ENCODE measurements at places on chromosomes 7 and 10.

DNA sequence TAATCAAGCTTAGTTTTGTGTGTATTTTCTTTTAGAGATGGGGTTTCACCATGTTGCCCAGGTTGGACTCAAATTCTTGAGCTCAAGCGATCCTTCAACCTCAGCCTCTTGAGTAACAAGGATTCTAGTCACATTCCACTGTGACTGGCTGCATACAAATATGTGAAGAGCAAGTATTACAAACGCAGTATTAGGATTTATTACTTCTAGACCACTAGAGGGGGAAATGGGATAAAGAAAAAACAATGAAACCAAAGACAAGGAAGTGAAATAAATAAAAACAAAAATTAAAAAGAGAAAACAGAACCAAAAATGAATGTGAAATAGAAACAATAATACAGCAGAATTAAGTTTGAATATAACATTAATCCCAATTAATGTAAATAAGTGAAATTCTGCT lies 308.7 kb downstream of the ANKRD30A start:
- no peak for DNase-seq

DNA sequence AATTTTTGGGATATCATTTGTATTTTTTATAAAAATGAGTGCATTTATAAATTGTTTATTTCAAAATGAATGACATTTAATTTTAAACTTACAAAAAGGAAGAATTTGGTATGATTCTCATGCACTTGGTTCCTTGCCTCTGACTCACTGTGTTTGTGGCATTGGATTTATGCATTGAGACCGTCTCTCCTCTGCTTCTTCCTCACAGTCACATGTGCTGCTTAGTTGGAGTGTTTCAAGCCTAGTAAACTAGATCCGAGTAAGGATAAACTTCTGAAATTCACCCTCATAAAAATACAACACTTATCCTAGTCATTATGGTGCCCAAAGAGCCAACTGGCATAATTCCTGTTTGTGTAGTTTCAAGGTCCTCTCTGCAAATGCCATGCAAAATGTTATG lies 19.1 kb upstream of the FZD8 start:
- no peak for DNase-seq

DNA sequence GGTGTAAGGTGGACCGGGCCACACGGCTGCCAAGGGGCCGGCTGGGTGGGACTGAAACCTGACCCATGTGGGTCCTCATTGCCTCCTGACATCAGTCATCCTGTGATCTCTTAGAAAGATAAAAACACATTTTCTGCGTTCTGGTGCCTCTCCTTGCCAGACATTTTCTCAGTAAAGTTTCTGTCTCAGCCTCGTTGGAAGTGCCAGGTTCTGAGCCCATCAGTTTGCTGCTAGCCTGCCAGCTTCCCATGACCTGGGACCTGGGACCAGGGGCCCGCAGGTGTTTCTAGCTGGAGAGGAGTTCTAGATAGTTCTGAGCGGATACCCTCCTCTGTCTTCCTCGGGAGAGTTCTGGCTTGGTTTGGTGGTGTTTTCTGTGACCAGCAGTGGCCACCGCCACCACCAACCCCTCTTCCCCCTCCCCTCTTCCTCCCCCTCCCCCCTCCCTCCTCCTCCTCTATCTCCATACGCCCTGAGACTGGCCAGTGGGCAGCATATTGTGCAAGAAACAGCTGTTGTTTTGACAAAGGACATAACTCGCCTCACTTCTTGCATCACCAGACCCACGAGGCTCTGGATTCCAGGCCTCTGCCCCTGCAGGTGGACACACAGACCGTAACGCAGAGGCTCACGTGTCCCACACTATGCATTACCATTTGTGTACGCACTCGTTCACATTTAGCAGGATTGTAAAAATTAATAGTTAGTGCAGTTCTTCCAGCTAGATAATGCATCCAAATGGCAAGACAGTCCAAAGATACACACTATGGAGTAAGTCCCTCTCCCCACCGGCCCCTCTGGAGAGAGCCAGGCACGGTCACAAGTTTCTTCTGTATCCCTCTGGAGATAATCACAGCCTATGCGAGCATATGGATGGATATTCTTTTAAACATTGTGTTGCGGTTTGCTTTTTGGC lies 94.6 kb downstream of the CUX1 start:
- no peak for DNase-seq

DNA sequence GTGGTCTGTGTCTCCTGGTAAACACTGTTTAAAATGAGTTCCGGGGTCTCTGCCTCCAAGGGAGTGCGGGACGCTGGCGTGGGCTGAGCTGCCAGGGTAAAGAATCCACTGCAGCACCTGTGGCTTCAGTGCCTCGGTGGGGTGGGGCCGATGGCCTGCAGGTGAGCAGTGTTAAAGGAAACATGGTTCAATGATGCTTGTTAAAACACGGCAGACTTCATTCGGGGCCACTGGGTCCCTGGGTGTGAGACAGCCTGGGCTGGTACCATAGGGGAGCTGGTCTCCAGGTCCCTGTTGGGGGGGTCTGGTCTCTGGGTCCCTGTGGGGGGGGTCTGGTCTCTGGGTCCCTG lies 24.9 kb upstream of the KNDC1 start:
- no peak for DNase-seq

- DNase-seq, result no peak
These were observed 5.9 kb upstream of the IL6 start for GRCh38 chr7:22720791-22721786.

DNA sequence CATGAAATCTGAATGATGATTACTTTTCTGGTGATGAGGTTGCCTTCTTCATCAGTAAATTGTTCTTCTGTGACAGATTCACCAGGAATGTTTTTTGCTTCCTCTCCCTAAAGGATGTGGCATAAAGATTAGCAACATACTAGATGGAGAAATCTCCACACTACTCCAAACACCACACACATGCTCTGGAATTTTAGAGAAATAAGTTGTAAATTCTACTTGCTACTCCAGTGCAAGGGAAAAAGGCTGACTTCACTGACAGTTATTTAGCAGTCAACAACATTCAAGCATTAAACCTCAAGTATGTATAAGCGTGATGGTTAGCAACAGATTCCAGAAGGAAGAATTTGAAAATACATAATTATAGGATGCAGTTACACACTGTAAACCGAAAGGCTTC lies 137.9 kb upstream of the CCDC6 start:
- DNase-seq, result no peak

DNA sequence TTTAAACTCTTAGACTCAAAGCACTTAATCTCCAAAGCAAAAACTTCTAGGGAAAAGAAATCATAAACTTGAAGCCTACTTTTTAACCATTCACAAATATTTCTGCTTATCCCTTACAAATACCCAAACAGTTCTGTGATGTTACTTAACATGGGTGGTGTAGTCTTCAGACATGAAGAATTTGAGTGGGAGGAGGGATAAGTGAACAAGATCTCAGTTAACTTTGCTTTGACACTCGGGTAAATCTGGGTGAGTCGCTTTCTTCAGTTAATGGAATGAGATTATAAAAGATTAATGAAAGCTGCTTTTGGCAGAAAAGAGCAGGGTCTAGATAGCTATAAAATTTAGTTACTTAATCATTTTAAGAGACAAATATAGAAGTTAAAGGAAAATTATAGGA lies 47.5 kb downstream of the RNF133 start:
- no peak for DNase-seq

DNA sequence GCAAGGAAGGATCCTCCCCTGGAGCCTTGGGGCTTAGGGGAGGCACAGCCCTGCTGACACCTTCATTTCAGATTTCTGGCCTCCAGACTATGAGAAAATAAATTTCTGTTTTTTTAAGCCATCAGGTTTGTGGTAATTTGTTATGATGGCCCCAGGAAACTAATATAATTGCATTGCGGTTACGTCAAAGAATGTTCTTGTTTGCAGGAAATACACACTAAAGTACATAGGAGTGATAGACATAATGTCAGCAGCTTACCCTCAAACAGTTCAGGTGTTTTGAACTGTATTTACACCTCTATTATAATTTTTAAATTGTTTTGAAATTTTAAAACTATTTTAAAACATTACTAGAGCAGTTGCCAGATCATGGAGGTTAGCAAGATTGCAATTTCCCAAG lies 12.6 kb upstream of the FHIP2A start:
- no peak for DNase-seq

GRCh38 chr10:28949005-28950004 lies 272.0 kb downstream of the BAMBI start:
- DNase-seq, result no peak

DNA sequence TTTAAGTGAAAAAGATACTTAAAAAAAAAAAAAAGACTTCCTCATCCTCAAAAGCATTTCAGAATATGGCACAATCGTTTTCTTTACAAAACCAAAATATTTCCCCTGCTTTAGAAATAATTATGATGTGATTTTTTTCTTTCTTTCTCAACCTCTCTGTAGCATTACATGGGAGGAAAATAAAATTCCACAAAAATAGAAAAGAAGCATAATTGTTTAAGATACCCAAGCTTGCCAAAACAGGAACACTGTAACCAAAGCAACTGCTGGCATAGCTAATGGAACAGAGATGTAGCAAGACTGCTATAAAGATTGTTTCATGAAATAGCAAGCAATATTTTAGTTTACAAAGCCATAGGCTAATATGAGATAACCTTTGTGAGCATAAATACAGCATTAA lies 75.6 kb upstream of the GPR22 start:
- no peak for DNase-seq

Measured in stimulated activated CD4-positive, alpha-beta T cell treated with anti-CD3 and anti-CD28 coated beads, Interleukin-1b, Interleukin-23, amount 100 ng/mL, for 48 hours (primary cell).